T1000 (cell line): ENCODE measurements at places on chromosomes 2 and 18.

DNA sequence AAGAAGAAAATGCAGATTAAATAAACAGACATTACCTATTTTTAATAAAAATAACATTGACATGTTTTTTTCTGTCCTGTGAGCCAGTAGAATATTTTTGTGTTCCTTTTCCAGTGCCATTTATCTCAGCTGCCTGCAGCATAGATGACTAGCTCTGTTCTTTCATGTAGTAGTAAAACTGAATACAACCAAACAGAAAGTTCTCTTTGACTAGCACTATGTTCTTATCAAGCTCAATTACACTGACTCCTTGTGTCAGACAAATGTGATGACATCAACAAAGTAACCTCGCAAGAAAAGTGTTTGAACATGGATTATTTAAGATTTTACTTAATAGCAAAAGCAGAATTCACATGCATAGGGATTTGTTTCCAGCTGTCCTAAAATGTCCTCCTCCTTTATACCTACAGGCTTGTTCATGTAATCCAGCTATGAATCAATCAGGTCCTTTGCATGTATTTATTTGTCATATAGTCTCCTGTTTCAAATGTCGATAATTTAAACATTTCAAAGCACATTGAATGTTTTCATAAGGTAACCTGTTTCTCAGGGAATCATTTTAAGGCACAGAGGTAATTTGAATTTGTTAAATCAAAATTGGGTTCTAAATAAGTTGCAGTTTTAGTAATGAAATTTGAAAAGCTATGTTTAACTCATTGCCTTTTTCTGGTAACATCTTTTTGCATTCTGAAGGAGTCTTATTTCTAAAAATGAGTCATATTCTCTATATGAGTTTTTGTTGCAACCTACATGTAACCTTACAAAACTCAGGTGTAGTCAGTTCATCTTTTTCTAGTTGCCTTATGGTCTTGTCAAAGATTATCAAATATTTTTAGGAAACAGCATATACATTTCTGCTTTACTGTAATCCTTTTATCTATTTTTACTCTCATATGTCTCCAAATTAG, 215.3 kb upstream of the GULP1 start:
- DNase-seq, result no peak

DNA sequence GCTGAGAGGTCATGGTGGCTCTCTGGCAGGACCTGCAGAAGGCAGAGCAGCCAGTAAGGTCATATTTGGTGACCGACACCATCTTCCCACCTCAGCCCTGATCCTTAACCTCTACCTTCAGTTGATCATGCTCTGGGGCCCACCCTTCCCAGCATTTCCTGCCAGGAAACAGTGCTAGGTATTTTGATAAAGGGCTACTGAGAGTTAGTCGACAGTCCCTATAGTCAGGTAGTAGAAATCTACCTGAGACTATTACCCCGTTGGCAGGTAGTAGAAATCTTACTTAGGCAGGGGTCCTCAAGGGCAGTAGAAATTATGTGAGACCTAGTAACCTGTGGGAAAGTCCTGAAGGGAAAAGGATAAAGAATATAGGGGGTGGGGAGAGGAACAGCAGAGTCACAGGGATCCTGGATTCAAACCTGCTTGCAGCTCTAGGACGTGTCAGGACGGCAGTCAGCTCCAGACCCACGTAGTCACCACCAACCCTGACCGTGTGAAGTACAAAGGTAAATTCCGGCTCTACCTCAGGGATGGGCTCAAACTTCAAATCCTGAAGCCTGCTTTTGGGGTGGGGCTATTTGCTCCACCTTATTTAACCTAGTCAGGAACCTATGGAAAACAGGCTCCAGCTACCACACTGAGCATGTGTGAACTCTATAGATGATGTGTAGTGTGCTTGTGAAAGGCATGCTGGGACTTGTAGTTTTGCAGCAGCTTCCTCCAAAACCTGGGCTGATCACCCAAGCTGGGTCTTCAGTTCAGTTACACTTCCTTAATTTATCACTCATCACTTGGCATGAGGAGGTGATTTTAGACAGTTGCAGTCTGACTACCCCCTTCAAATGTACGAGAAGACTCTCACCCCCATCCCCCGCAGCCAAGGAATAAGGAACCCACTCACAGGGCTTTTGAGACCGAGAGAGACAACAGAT, at the start of gene DQX1:
Gene DQX1 (minus strand): TSS at position 515 of the 932 bp plus-strand sequence. CDS start 502 bp downstream, at position 13.
- no peak for DNase-seq

DNA sequence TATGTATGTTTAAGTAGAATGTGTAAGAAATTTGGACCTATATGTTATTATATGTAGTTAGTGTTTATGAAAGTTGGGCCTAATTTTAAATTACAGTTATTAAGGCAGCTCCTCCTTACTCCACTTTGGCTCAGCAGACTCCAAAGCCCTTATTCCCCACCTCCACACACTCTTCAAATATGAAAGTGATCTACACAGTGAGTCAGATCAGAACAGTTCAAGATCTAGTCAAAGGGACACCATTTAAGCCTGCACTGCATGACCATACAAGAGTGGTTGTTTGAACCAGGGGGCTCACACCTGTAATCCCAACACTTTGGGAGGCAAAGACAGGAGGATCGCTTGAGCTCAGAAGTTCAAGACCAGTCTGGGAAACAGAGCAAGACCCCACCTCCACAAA, 21.2 kb upstream of the PMAIP1 start:
- DNase-seq, result no peak

- DNase-seq, result no peak
These were observed 96.6 kb downstream of the TXNL1 start for GRCh38 chr18:56541793-56542192.

GRCh38 chr18:35564795-35565453, 16.6 kb upstream of the GALNT1 start:
- DNase-seq, result no peak

GRCh38 chr2:225763711-225764110, 364.2 kb downstream of the NYAP2 start:
- no peak for DNase-seq

- peak; percentile 5 for DNase-seq
These were observed 138.8 kb upstream of the SATB2 start for GRCh38 chr2:199596549-199596948.

GRCh38 chr2:239956818-239957261, 68.3 kb downstream of the NDUFA10 start:
- no peak for DNase-seq

DNA sequence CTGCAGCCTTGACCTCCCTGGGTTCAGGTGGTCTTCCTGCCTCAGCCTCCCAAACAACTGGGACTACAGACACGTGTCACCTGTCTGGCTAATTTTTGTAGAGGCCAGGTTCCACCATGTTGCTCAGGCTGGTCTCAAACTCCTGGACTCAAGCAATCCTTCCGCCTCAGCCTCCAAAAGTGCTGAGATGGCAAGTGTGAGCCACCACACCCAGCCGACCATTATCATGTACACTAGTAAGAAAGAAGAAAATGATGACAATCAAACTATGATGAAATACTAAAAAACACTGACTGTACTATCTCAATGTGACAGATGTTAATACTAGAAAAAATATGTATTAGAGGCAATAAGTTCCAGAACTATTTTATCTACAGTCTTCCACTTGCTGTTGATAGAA, 420.9 kb downstream of the TRIB2 start:
- no peak for DNase-seq

- DNase-seq, result no peak
These were observed 473.8 kb downstream of the DCC start for GRCh38 chr18:52813635-52814416.

DNA sequence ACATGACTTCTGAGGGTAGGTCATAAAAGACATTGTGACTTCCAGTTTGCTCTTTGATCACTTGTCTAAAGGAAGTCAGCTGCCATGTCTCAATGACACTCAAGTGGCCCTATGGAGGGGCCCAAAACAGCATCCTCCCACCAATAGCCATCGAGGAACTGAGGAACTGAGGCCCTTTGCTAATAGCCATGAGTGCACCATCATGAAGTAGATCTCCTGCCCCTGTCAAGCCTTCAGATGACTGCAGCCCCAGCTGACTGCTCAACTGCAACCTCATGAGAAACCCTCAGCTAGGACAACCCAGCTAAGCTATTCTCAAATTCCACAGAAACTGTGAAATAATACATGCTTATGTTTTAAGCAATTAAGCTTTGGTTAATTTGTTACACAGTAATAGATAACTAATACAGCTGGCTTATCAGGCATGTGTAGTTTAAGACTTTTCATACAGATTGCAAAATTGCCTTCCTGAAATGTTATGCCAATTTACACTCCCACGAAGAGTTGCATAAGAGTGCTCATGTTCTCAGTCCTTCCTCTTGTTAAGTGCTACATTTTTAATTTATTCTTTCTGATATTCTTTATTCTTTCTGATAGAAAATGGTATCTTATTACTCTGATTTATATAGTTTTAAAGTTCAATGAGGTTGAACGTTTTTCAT, 105.6 kb upstream of the NDUFV2 start:
- no peak for DNase-seq

GRCh38 chr2:46002507-46002883, 294.7 kb upstream of the EPAS1 start:
- no peak for DNase-seq

- DNase-seq, result no peak
These were observed 26.4 kb upstream of the CD207 start for GRCh38 chr2:70861777-70862625.

DNA sequence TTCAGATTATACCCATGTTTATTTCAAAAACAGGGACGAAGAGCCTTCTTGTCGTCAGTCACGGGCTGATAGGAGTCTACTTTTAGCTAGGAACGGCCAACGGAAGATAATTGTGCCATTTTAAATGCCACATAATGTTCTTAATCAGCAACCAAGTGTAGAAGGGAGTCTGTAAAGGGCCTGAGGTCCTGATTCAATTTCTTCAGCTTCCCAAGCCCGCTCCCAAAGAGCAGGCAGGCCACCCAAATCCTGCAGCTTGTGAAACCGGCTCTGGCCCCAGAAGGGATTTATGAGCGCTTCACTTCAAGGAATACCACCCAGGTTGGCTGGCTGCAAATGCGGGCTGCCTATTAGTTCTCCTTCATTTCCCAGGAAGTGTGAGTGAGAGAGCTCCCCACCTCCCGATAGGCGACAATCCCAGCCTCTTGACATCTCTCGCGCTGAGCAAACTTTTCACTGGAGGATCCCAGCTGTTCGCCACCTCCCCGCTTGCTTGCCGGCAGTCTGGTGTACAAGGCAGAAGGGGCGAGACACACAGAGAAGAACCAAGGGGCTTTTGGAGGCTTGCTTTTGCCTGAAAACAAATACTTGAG, 272.9 kb downstream of the CDH20 start:
- no peak for DNase-seq

GRCh38 chr2:108588070-108588668, 53.9 kb downstream of the LIMS1 start:
- DNase-seq, result no peak

GRCh38 chr18:22814329-22814703, 118.8 kb upstream of the RBBP8 start:
- no peak for DNase-seq

GRCh38 chr2:216274194-216274840, 98.0 kb downstream of the MARCHF4 start:
- DNase-seq, result no peak

GRCh38 chr2:151553-152334, 105.4 kb upstream of the FAM110C start:
- no peak for DNase-seq

DNA sequence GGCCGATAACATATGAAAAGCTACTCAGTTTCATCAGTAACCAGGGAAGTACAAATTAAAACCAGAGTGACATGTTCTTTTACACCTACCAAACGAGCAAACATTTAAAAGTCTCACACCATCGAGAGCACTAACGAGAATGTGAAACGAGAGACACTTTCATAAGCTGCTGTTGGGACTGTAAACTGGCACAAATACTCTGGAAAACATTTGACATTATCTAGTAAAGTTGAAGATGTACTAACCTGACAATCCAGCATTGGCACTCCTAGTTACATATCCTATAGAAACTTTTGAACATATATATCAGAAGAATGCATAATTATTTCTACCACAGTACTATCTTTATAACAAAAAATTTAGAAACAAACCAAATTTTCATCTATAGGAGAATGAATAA, 28.1 kb downstream of the NBAS start:
- DNase-seq, result no peak

GRCh38 chr2:54503192-54503591, 47.1 kb downstream of the SPTBN1 start:
- DNase-seq, result no peak

DNA sequence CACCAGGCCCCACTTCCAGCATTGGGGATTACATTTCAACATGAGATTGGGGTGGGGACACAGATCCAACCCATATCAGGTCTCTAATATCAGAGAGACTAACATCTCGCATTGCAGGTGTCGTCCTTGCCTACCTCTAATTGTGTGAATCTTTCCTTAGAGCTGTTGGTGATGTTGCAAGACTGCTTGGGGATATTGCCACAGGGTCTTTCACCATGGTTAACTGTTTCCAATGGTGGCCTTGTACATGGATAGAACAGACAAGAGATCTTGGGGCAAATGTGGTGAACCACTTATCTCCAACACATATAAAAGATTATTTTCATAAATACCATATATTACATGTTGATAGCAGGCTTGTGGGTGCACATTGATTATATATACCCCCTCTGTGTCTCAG, 270.3 kb upstream of the LINC00305 start:
- no peak for DNase-seq

DNA sequence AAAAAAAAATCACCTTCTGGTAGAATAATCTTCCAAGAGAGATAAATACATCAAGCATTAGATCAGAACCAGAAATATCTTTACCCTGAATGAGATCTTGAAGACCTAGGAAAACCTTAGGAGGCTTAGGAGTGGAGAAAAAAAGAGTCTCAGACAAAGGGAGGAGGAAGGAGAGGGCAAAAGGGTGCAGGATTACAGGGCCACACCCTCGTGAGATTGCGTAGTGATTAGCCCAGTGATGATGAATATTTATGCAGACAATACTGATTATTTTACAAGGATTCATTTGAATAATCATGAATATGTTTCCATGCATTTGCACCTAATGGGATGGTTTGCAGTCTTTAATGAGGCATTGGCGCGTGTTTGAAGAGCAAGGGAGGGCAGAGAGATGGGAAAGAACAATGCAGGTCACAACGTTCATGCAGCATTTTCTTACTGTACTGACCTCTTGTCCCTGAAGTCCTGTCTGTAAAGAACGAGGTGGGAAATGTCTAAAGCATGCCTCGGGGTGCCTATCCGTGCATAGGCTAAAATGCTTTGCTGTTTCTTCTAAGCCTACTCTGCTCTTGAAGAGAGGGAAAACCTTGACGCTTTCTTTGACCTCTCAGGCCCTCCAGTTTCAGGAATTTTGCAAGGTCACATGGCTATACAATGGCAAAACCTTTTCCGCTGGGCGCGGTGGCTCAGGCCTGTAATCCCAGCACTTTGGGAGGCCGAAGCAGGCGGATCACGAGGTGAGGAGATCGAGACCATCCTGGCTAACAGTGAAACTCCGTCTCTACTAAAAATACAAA, 18.6 kb upstream of the ZNF532 start:
- no peak for DNase-seq
